Bronchial smooth muscle cell (primary cell): ENCODE measurements at places on chromosomes 3 and 15. TPM values are rescaled to one million over a fixed set of nuclear protein-coding genes. Genes with fewer than 3 reads are reported as not detected.

RFT1 gene
- total RNA-seq, result 7.3 and 8.7 TPM in 2 replicates

DUT gene
- 42.6 and 53.4 TPM in 2 replicates for total RNA-seq

LRRIQ4 gene
- total RNA-seq, result not detected in 2 replicates

IQSEC1 gene
- total RNA-seq, result 11.8 and 13.1 TPM in 2 replicates

TPRG1 gene
- 0.32 and 0.34 TPM in 2 replicates for total RNA-seq

ITPR1 gene
- total RNA-seq, result 11.8 and 29.9 TPM in 2 replicates

LAMB2 gene
- total RNA-seq, result 531 and 711 TPM in 2 replicates

CCDC51 gene
- 36.0 and 43.8 TPM in 2 replicates for total RNA-seq

COX17 gene
- total RNA-seq, result 17.4 and 18.0 TPM in 2 replicates

ZNF385D gene
- total RNA-seq, result 1.1 and 1.5 TPM in 2 replicates

CSPG4 gene
- total RNA-seq, result 30.7 and 42.1 TPM in 2 replicates

TPRA1 gene
- 32.8 and 36.1 TPM in 2 replicates for total RNA-seq

RHOV gene
- total RNA-seq, result 0.16 TPM in 1 of 2 replicates, not detected in the other

GOLGA6A gene
- total RNA-seq, result under 0.01 TPM in 2 replicates

ARL8B gene
- total RNA-seq, result 61.2 and 76.4 TPM in 2 replicates

P2RY14 gene
- not detected in 2 replicates for total RNA-seq

TM4SF18 gene
- total RNA-seq, result under 0.01 TPM in 1 of 2 replicates, not detected in the other

CLDN18 gene
- not detected in 2 replicates for total RNA-seq

FBXW12 gene
- total RNA-seq, result not detected in 2 replicates
